ENCODE measurements at places on chromosomes 12 and 14.

DNA sequence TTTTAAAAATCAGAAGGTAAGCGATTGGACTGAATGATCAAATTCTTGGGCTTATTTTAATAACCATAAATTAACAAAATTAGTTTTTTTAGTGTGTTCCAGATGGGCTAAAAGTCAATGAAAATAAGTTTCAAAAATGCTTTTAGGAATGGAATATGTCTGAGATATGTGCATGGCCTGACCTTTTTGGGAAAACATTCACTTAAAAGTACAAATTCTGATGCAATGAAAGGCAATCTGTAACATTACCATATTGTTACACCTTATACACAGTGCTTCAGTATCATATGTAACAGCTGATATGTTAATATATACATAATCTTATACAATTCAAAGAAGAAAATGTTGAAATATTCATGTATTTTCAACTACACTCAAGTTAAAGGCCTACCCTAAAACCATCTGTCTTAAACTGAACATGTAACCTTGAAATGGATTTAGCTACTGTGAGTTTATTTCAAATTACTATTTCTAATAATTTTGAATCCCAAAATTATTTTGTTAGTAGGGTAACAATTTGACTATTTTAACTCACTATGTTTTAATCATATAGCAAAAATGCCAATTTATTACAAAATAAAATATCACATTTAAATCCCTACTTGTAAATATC is 84.8 kb downstream of the EEA1 start:
- DNase-seq = no peak

DNA sequence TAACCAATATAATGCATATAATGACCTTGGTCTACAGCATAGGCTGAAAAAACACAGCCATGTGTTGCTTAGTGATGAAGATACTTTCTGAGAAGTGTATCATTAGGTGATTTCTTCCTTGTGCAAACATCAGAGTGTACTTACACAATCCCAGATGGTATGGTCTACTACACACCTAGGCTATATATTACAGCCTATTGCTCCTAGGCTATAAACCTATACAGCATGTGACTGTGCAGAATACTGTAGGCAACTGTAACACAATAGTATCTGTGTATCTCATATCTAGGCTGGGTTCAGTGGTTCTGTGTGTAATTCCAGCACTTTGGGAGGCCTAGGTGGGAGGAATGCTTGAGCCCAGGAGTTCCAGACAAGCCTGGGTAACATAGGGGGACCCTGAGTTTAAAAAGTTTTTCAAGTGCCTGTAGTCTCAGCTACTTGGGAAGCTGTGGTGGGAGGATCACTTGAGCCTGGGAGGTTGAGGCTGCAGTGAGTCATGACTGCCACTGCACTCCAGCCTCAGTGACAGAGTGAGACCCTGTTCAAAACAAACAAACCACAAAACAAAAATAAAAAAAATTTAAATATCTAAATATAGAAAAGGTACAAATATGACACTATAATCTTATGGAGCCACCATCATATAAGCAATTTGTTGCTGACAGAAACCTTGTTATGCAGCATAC is 66.6 kb downstream of the GRIP1 start:
- no peak for DNase-seq

DNA sequence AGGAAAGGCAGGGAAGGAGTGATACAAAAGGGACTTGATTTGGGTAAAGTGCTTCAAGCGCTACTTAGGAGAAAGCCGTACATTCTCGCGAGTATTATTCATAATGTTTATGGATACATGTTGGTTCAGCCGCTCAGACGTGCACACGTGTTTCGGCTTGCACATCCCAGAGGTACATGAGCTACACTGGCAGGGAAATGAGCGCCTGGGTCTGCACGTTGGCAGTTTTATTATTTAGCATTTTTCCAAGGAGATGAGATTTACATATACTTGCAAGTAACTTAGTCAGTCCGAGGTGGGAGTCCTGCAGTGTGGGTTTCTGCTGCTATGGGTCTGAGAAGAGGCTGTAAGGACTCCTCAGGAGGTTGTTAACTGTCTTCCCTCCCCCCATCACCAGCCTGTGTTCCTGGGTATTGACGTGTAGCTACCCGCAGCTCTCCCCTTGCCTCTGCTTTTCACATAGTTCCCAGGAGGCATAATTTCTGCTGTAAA is 1.5 kb downstream of the PRKCH start:
- peak; percentile 59 for DNase-seq

- DNase-seq = no peak
Measured at GRCh38 chr12:39723831-39724230, 104.2 kb upstream of the ABCD2 start.

DNA sequence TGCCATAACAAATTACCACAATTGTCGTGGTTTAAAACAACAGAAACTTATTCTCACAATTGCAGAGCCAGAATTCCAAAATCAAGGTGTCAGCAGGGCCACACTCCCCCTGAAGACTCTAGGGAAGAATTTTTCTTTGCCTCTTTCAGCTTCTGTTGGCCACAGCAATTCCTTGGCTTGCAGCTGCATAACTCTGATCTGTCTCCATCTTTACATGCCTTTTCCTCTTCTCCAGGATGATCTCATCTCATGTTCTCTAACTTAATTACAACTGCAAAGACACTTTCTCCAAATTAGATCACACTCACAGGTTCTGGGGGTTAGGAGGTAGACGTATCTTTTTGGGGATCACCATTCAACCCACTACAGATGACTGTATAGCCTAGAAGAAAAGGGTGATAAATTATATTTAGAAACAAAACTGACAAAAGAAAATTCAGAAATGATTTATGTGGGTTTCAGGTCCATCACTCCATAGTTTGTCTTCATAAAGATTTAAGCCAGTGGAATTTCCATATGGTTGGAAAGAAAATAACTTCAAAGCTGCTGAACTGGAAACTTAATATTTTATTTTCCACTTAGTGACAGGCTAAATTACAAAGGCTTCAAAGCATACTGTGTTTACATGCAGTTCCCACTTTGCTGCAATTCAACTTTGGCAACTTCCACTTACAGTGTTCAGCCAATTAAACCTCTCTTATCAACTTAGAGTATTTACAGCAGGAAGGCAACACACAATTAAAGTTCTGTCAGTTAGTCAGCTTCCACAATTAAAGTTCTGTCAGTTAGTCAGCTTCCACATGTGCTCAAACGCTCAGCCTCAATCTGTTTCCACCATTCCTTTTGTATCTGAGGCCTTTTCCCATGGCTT is 213.3 kb downstream of the EPS8 start:
- DNase-seq = no peak
